ENCODE measurements at places on chromosomes 11 and 22.

DNA sequence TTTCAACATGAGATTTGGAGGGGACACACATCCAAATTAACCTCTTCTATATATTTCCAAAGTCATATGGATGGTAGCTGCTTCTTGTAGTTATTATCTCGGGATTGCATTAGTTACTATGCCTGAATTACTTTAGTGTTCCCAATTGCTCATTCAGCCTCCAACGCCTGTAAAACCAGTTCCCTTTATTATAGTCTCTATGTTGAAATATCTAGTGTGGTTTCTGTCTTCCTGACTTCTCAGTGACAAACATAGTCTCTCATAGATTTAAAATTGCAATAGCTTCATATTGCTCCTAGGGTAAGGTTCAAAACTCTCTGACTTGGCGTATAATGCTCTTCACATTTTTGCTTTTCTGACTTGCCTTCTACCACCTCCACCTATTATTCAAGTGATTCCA, 366.4 kb downstream of the CASP12 start:
- no peak for DNase-seq

- DNase-seq = no peak
Observed at GRCh38 chr22:21054046-21054713, 8.4 kb downstream of the LRRC74B start.

DNA sequence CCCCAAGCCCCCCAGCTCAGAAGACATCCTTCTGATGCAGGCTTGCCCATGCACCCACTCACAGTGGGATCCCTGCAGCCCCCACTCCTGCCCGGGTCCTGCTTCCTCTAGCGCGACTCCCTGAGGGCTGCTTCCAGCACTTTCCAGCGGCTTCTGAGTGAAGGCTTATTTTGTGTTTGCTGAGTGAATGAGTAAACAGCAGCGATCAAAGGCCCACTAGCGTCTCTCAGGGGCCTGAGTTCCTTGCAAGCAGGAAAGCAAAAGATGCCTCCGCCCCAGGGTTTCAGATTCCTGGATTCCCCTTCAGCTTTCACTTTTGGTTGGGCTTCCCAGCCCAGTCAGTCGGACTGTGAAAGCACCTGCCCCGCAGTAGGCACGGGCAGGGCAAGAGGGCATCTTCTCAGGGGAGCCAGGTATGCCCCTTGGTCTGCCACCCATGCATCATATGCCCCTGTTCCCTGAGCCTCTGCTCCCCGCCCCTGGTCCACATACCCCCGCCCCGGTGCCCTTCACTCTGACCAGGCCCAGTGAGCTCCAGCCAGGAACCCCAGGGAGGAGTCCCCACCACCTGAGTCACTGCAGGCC, 9.2 kb downstream of the FADD start:
- DNase-seq = no peak

GRCh38 chr22:50170453-50171318, at the start of gene PANX2:
Gene PANX2 (plus strand): TSS chr22:50170731. CDS start chr22:50170731, 0 bp downstream.
- DNase-seq = no peak

DNA sequence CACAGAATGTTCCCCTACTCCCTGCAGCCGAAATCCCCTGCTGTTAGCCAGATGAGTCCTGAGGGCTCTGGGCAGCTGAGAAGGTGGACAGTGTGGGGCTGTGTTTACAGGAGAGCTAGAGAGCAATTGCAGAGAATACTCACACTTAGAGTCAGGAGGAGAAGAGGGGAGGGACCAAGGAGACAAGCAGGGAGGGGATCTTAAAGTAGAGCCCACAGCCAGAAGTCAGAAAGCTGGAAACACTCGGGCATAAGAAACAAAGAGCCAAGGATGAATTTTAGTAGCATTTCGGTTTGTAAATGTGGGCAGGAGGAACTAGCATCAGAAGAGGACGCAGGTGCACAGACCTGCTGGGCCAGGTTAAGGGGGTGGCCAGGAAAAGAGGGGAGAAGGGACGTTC, 1435.9 kb downstream of the BRD1 start:
- DNase-seq = no peak
